ENCODE measurements at places on chromosomes 1 and 21.

DNA sequence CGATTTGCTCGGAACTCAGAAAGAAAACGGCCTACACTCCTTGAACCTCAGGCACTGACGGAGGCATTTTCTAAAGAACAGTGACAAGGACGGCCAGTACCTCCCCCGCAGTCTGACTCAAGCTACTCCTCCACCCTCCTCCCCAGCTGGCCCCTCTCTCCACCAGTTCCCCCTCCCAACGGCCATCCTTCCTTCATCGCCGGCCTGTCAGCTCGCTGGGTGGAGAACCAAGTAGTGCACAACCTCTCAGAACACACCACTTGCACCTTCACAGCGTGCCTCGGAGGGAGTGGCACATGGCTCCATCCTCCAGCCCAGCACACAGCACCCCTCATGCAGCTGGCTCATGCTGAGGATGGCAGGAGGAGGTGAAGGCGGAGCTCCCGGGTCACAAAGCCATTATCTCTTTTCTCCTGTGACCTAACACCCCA, 58.8 kb downstream of the TOR1AIP2 start:
- no peak for DNase-seq

DNA sequence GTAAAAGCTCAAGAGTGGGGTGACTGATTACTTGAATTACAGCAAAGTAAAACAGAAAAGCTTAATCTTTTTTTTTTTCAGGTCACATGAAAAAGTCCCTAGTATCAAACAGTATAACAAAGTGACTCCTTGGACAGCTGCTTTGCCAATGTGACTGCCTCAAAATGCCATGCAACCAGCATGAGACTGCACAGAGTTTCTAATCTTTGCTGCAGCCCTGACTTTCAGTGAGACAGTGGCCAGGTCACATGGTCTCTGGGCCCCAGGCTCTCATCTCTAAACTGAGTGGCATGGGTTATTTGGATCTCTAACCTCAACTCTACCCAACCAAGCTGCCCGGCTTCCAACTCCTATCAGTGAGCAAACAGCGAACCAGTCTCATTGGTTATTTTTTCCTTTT, 169.0 kb downstream of the VAV3 start:
- no peak for DNase-seq

DNA sequence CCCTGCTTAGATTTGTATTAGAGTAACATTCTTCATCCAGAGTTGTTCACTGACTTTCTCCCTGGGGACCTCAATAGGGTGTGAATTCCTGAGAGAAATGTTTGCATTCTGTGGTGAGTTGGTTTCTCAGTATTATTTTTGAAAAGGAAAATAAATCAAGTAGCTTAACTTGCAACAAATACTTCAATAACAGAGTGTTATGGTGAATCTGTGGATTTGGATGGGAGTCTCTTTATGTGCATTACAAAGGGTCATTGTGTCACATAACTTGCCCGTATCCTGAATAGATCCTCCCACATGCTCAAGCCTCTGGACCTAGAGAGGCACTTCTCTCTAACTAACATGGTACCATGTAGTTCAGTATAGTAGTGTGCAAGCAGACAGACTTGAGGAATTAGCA, 68.4 kb upstream of the IPO9 start:
- no peak for DNase-seq

- DNase-seq: no peak
These were observed 30.8 kb downstream of the DUSP10 start for GRCh38 chr1:221711063-221711577.

DNA sequence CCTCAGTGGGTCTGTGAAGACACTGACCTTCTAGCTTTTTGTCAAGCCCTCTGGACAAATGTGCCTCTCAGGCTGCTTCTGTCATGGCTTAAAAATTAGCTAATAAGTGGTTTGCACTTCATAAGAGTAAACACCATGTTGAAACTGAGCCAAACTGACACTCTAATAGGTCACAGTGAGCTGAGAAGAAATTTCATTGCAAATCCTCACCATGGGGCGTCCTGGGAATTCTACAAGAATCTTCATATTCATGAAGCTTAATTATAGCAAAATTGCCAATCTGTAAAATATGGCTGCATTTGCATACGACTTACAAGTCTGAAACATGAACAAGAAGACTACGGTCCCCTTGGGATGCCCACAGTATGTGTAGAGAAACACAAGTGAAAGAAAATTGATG, 188.6 kb downstream of the DSCAM start:
- no peak for DNase-seq

- DNase-seq: peak; percentile 26
These were observed 41.1 kb upstream of the IL20 start for GRCh38 chr1:206824331-206824730.

GRCh38 chr1:241424480-241424971, 67.5 kb upstream of the RGS7 start:
- no peak for DNase-seq

DNA sequence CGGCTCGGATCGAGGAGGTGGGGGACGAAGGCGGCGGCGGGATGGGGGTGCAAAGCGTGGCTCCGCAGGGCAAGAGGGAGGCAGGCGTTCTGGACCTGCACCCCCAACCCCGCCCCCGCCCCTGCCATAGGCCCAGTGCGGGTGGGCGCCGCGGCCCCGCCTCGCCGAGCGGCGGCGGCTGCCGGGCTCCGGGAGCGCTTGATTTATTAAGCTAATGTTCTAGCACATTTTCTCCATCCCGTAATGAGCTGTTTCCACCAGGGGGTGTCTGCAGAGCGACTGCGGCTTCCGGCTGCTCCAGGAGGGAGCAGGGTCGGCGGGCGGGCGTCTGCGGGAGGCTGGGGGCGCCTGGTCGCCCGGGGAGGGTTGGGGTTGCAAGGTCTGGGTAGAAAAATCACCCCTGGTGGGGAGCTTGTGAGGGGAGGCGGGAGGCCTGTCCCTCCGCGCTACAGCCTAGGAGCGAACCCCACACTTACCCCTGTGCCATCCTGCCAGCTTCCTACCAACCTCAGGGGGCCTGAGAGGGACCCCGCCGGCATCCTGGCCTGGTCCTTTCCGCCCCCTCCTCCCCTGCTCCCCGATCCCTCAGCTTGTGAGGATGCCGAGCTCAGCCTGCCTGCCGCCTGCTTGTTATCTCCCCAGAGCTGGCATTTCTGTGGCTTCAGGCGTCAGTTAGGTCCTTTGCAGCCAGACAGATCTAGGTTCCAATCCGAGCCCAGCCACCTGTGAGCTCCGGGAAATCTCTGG, 48.5 kb upstream of the ACOT11 start:
- peak; percentile 37 for DNase-seq

GRCh38 chr1:115241309-115241708, 96.7 kb downstream of the NGF start:
- no peak for DNase-seq

DNA sequence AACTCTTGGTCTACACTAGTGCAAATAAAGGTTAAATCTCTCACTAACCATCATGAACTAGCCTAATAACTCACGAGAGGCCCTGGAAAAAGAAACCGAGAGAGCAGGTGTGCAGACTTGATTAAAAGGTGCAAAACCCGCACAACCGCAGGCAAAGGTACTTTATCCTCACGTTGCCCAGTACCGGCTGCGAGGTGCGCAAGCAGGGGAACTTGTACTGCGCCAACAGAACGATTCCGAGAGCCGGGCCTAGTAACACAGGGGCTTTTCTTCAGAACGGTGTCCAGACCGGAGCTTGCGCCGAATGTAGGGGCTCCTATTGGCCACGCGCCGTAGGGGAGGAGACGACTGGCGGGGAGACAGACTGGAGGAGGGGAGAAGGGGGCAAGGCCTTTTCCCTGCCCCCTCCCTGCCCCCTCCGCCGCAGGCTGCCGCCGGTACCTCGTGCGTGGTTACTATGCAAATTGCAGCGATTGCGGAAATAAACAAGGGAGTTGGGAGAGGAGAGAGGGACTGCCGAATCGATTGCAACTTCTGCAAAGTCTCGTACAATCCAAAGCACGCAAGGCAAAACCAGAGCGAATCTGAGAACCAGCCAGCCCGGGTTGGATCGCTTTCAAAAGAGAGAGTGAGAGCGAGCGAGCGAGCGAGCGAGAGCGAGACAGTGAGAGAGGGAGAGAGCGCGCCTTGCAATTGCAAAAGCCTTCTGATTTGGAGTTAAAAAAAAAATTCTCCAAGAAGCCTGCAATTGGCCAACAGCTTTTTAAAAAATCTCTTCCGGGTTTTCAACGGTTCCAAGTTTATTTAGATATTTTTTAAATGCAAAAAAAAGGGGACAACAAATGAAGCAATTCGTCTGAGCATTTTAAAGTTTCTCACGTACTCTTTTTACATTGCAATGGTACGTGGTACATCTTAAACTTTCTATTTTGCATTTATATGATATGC, 5.4 kb upstream of the NFIA start:
- peak; percentile 85 for DNase-seq

- DNase-seq: no peak
These were observed 2.8 kb upstream of the GALNT2 start for GRCh38 chr1:230064283-230064682.

DNA sequence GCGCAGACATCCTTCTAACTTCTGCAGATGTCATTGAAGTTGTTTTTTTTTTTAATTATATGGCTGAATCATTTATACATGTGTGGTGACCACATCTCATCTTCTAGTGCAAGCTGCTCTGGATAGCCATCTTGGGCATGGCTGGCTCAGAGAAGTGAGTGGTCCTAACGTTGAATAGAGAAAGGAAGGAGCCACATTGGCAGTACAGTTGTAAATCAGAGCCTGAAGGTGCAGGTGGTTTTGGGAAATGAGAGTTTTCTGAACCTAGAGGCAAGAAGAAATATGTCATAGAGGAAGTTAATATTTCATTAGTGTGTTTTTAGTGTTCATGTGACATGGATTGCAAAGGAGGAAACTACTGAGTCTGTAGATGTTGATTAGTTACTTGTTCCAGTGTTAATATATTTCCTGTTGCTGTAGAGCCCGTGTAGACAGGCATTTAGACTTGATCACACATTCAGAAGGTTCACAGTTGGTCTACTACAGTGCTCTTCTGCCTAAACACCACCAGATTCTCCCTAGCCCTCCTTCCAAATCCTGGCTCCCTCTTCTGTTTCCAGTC, 163.7 kb downstream of the ROR1 start:
- no peak for DNase-seq

DNA sequence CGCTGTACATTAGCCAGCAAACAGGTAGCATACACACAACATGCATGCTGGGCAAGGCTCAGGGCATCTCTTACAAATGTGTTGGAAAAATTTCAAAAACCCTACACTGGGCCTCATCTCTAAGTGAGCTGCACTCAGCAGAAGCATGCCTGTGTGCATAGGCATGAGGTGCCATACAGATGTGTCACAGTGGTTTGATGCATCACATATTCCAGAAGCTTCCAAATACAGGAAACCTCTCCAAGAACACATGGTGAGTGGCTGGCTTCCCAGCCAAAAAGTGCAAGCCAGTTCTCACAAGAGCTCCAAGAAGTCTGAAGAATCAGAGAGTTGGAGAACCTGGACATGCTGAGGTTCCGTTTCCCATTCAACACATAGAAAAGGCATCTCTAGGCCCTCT, 58.3 kb downstream of the CD46 start:
- DNase-seq: no peak

GRCh38 chr1:229024528-229025130, 246.3 kb upstream of the RAB4A start:
- DNase-seq: no peak

DNA sequence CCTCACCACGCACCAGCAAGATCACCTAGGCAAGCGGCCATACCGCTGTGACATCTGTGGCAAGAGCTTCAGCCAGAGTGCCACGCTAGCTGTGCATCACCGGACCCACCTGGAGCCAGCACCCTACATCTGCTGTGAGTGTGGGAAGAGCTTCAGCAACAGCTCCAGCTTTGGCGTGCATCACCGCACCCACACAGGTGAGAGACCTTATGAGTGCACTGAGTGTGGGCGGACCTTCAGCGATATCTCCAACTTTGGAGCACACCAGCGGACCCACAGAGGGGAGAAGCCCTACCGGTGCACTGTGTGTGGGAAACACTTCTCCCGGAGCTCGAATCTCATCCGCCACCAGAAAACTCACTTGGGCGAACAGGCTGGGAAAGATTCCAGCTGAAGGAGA, 5.0 kb downstream of the ZNF691 start:
- no peak for DNase-seq

GRCh38 chr1:63261736-63262458, 60.5 kb upstream of the FOXD3 start:
- no peak for DNase-seq

DNA sequence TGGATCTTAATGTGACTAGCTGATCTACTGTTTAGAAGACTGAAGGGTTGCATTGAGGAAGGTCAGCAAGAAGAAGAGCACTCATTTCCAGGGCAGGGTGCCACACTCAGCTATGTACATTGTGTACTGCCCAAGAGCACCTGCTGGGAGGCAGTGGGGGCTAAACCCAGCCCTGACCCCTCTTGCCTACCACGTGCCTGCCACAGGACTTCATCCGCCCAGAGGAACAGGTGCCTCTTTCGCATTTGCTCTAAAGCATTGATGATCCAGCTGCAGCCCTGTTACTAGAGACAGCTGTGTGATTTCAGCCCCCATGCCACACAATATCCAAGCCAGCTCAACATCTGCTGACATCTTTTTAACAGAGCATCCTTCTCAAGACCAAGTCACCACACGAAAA, 341.8 kb downstream of the LMX1A start:
- DNase-seq: no peak

DNA sequence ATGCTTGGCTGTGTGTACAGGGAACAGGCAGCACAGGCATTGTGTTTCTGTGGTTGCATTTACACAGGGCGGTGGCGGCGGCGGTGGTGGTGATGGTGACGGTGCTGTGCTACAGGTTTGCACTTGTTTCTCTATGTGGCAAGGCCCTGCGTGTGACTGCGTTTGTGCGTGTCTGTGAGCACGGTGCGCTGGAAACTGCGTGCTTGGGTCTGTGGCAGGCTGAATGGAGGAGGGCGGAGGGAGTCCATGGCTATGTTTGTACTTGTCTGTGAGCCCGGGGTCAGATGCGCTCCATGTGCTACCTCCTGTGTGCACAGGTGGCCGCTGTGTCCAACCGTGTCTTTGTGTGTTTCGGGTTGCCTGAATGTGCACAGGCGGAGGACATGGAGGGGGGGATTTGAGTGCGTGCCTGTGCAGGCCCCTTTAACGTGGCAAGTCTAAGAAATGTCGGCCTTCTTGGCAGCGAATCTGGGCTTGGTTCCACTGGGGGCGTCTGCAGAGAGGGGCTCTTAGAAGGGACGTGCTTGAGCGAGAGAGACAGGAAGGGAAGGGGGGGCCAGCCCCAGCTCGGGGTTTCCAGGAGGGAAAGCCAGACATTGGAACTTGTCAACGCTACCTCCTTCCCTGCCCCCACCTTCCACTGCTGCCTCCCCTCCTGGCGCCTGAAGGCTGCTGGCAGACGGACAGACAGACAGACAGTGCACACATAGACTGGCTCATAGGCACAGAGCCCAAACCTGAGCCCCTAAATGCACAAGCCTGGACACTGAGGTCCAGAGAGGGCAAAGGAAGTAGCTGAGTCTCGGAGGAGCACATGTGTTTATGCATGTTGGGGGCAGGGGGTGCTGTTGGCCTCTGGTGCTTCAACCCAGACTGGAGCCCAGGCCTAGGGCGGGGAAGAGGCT, 32.7 kb upstream of the WASF2 start:
- DNase-seq: no peak

DNA sequence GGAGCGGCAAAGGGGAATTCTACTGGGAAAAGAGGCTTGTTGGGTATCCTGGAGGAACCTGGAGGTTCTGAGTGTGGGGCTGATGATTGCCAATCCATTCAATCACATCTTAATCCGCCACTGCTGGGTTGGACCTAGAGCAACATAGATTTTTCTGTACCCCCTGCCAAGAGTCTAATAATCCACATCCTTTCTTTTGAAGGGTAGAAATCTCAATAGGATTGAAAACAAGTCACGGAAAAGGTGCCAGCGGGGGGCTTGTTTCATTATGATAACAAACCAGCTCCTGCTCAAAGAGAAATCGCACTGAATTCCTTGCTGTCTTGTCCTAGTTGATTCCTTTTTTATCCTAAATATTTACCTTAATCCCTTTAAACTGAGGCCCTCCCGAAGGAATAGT, 528.5 kb downstream of the ADGRL2 start:
- no peak for DNase-seq

All from KG1 (cell line).